ENCODE measurements at places on chromosomes 16 and 17.

- DNase-seq, result no peak
These were observed 4.5 kb downstream of the ZNF652 start for GRCh38 chr17:49357516-49357915.

DNA sequence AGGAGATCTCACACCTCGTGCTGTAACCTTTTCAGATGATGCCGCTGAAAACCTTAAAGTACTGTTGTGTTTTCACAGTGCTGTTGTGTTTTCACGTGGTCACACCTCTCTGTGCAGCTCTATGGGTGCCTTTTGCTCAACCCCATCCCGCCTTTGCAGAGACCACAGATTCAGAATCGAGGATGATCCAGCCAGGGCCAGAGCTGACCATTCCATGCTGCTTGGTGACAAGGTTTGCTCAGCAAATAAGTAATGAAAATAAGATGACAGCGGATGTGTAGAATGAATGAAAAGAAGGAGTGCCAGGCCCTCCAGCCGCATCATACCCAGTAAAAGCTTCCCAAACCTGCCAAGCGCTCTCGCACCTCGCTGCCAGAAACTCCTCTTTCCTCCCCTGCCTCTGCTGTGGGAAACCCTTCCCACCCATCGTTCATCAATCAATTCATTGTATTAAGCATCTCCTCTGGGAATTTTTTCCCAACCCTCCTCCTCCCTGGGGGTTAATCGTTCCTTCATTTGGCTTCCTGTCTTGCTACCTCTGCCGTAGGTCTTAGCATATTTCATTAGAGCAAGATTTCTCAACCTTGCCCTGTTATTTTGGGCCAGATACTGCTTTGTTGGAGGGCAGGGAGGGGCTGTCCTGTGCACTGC lies 93.4 kb upstream of the CRHR1 start:
- DNase-seq, result no peak

- no peak for DNase-seq
These were observed 41.9 kb downstream of the MBTD1 start for GRCh38 chr17:51217946-51218345.

GRCh38 chr17:20797292-20797691 lies 217.8 kb downstream of the CDRT15L2 start:
- DNase-seq, result no peak

GRCh38 chr17:44781551-44782325 lies 22.9 kb downstream of the ADAM11 start:
- DNase-seq, result no peak

GRCh38 chr17:51611585-51611984 lies 351.2 kb downstream of the UTP18 start:
- DNase-seq, result no peak

GRCh38 chr17:28648698-28649097 lies 3.7 kb upstream of the BLTP2 start:
- no peak for DNase-seq

- no peak for DNase-seq
These were observed 159.4 kb downstream of the HS3ST3A1 start for GRCh38 chr17:13442361-13442760.

DNA sequence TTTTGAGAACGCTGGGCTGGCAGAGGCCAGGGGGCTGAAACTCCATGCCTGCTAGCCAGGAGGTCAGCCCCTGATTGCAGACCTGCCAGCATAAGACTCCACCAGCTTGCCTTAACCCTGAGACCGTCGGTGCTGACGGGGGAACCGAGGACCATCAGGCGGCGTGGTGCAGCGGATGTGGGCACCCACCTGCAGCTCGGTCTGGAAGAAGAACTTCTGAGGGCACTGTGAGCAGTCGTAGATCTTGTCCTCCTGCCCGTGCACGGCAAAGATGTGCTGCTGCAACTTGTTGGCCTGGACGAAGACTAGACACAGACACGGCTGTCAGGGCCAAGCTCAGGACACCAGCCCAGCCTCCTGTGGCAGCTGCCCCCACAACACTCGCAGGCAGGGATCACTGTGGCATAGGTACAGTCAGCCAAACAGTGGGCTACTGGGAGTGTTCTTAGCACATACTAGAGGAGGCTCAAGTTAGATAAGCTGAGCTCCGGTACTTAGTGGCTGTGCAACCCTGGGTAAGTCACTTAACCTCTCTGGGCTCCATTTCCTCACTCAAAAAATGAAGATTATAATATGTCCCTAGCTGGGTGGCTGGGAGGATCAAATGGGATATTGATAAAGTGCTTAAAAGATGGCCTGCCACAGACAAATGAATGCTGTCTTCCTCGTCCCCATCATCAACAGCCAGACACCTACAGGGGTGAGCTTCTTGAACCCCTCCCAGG lies 150.0 kb downstream of the C16orf78 start:
- no peak for DNase-seq

DNA sequence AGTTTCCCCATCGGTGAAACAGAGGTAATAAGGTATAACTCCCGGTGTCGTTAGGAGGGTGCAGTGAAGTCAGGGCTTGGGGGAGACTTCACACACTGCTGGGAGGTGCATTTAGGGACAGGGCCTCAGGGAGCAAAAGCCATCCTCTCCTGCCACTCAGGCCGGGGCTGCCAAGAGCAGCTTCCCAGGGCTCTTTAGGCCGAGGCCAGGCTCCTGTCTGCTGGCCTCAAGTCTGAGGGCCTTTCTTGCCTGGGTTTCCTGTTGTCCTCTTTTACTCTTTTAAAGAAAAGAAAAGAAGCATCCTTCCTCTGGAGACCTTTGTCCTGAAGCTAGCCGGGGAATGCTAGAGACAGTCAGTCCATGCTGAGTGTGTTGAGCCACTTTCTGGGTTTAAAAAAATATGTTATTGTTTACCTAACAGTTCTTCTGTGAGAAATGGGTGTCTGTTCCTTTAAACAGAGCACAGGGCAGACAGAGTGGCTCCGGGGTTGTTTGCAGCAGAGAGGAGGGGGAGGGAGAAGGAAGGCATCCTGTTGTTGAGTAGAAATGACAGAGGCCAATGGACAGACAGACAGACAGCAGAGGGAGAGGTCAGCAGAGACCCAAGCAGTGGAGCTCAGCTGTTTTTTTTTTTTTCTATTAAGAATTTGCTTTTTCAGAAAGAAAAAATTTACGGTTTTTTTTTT lies 79.1 kb downstream of the C17orf67 start:
- no peak for DNase-seq

DNA sequence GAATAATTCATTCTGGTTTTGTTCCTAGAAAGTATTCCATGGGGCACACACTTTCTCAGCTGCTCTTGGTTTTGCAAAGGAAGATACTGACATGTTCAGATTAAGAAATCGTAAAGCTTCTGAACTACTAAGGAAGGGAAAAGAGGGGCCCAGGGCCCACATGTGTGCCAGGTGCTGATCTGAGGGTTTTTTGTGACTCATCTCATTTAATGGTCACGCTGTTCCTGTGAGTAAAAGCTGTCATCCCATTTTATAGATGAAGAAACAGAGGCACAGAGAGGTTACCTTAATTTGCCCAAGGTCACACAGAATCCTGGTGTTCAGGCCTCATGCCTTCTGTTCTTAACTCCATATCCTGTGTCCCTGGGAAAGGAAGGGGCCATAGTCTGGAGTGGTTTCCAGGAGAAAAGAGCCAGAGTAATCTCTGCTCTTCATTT lies 113.2 kb downstream of the MSI2 start:
- DNase-seq, result no peak

GRCh38 chr16:66728117-66728787 lies 23.2 kb downstream of the DYNC1LI2 start:
- peak; percentile 60 for DNase-seq

- no peak for DNase-seq
These were observed 622.3 kb downstream of the TMEM114 start for GRCh38 chr16:7967996-7968509.

DNA sequence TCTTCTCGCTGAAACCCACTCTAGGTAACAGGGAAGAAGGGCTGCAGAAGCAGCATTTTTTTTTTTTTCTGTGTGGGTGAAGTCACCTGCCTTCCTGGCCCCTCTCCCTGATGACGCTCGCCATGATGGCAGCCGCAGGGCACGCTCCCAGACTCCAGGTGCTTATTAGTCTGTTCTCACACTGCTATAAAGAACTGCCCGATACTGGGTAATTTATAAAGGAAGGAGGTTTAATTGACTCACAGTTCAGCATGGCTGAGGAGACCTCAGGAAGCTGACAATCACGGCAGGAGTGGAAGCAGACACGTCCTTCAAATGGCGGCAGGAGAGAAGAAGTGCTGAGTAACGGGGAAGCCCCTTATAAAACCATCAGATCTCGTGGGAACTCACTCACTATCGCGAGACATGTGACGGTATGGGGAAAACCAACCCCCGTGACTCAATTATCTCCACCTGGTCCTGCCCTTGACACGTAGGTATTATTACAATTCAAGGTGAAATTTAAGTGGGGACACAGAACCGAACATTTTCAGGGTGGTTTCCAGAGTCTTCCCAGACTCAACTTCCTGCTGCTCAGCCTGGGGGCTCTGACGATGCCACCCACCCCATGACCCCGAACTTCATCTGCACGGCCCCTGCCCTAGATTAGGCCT lies 34.9 kb upstream of the NLRP1 start:
- peak; percentile 100 for DNase-seq

DNA sequence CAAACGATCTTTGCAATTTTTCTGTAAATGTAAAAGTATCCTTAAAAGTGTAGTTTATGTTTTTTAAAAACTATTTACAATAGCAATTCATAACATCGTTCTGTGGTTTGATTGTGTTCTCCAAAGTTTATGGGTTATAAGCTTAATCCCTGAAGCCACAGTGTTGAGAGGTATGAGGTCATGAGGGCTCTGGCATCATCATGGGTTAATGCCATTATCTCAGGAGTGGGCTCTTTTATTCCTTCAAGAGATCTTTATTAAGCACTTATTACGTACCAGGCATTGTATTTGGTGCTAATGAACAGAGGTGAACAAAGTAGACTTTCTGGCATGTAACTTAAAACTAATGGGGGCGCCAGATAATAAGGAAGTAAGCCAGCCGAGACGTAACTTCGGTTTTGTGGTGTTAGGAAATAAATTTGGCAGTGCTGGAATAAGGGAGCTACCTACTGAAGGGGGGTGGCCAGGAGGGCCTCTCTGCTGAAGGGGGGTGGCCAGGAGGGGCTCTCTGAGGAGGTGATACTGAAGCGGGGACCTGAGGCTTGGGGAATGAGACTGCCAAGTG lies 158.1 kb downstream of the VPS53 start:
- no peak for DNase-seq

- peak; percentile 81 for DNase-seq
These were observed at the start of gene PCGF2 for GRCh38 chr17:38748149-38748891. PCGF2 (minus strand) TSS chr17:38748336; CDS start chr17:38740402, 7,934 bp downstream.

DNA sequence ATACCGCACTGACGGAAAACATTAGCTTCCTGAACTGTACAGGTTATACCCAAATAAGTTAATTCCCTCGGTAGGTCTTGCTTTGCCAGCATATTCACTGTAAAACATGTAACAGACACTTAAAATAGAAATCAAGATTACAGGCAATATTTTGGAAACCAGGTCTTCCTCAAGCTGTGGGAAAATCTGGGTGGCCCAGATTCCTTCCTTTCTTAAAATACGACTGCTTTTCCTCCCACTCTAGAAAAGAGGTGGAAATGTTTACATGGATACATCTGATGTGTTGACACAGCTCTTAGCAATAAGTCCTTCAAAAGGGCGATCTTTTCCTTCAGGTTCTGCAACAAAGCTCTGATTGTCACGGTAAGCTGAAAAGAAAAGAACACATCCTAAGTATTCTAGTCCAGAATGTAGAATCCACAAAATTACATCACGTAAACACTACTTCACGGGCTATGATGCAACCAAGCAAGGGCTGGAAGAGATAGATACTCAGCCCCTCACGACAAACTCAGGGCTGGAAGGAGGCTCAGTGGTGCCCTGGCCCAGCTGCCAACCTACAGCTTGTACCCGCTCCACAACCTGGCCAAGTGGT lies 18.4 kb downstream of the STX8 start:
- DNase-seq, result no peak

GRCh38 chr16:85908889-85909589 lies 10.1 kb downstream of the IRF8 start:
- DNase-seq, result no peak

GRCh38 chr17:58338841-58339754 lies 10.5 kb upstream of the TSPOAP1 start:
- no peak for DNase-seq

DNA sequence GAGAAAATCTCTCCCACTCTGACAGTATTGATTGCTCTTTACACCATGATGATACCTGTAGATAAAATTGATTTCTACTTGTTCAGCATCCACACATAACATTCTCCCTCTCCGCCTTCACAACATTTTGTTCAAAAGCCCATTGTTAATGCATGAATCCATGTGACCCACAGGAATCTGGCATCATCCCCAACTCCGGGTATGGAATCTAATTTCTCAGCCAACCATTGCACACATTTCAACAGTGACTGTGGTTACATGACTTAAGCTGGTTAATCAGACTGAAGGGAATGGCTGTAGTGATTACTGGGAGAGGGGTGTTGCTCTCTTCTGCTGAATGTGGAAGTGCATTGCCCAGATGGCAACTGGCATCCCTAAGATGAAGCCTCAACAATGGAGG lies 161.4 kb upstream of the C16orf82 start:
- DNase-seq, result no peak

- peak; percentile 12 for DNase-seq
These were observed 47.5 kb downstream of the WNT3 start for GRCh38 chr17:46770818-46771560.

- DNase-seq, result no peak
These were observed 29.6 kb upstream of the ZFPM1 start for GRCh38 chr16:88423448-88423850.

DNA sequence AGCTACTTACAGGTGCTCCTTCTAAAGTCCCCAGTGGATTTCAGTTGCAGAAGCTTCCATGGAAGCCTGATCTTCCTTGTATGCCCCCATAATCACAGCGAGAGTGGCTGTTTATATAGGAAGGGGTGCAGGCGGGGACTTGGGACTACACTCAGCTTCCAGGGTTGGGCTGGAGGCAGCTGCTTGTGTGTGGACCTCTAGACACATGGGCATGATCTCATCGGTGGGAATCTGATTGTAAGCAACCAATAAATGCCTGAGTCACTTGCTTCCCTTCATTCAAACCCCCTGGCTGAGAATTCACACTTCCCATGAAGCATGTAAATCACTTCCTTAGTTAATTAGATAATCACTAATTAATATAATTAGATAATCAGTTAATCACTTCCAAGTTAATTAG lies 1.0 kb upstream of the KRT20 start:
- no peak for DNase-seq
